Naive thymus-derived CD4-positive, alpha-beta T cell (primary cell): ENCODE measurements at places on chromosomes 2 and 18.
A peak's percentile ranks its signal among the peaks of the same experiment; 100 is the strongest.

- DNase-seq: no peak
These were observed 52.2 kb upstream of the ERMN start for GRCh38 chr2:157377861-157378260.

DNA sequence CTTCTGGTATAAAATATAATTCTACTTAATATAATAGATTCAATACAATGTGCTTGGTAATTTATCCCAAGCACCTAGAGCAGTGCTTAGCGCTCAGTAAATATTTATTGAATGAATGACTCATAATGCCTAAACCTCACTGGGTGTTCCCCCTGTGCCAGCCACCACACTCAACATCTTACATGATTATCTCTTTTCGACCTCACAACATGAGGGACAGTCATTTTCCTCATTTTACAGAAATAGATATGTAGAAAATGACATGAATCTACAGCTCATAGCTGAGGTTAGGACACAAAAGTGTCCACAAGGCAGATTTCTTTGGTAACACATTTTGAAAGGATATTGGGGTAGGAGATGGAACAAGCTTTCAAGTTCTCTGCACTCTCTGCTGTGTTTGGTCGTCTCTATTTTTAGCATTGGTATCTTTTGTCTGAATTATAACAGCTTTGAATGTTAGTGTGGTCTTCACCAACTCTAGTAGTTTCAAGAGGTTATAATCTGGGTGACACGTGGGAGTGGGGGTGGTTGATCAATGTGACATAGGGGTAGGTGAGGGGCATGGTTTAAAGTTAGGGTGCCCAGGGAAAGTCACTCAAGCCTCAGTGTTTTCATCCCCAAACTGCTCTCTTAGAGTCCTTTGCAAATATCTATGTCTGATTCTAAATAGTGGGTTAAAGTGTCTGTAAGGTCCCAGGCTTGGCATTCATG, 9.8 kb downstream of the MYOM1 start:
- DNase-seq: no peak

- no peak for DNase-seq
These were observed 182.5 kb upstream of the OSR1 start for GRCh38 chr2:19540739-19541525.

GRCh38 chr18:76903386-76903785, 81.0 kb downstream of the ZNF236 start:
- DNase-seq: no peak

GRCh38 chr2:189492451-189492850, 51.2 kb downstream of the WDR75 start:
- no peak for DNase-seq

- peak; percentile 27 for DNase-seq
These were observed 2.0 kb upstream of the CYP26B1 start for GRCh38 chr2:72149556-72150156.

- DNase-seq: no peak
These were observed 19.1 kb upstream of the GCFC2 start for GRCh38 chr2:75729861-75730260.
